ENCODE measurements at places on chromosomes 7 and 10. TPM values are rescaled to one million over a fixed set of nuclear protein-coding genes. Genes with fewer than 3 reads are reported as not detected.

- no peak overlapping the region for H3K27ac ChIP-seq
- peak overlapping the region; percentile 52 for H3K4me3 ChIP-seq
- no peaks in the 10 kb centered on the region for H3K36me3 ChIP-seq
These were observed 25.0 kb downstream of the C10orf105 start for GRCh38 chr10:71694567-71694968.

GRCh38 chr10:6299234-6299633, 96.5 kb downstream of the PFKFB3 start:
- peak overlapping the region; percentile 72 for H3K4me3 ChIP-seq
- H3K27me3 ChIP-seq = no peaks in the 10 kb centered on the region
- H3K36me3 ChIP-seq = peaks cover 34% of the 10 kb centered on the region
- peak overlapping the region; percentile 52 for H3K27ac ChIP-seq
- DNase-seq = peak; percentile 64

DNA sequence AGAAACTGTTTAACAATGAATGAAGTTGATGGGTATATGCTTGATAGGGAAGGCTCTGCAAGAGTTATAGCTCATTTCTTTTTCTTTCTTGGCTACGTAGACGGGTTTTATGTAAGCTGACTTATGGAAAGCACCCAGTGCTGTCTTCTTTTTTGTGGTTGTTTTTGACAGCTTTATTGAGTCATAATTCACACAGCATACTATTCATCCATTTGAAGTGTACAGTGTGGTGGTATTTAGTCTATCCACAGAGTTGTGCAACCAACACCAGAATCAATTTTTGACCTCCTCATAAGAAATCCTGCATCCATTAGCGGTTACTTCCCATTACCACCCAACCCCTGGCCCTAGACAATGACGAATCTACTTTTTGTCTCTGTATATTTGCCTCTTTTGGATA, 240.6 kb upstream of the KIAA1217 start:
- no peaks in the 10 kb centered on the region for H3K27me3 ChIP-seq
- H3K27ac ChIP-seq = no peak overlapping the region
- H3K4me3 ChIP-seq = no peak overlapping the region
- H3K4me1 ChIP-seq = no peaks in the 10 kb centered on the region
- H3K36me3 ChIP-seq = peaks cover 1% of the 10 kb centered on the region

ZNF800 gene
- total RNA-seq = 52.1 TPM

HPSE2 gene
- not detected for total RNA-seq

GRCh38 chr7:27215356-27215755, 15.5 kb upstream of the HOXA13 start:
- DNase-seq = no peak
- H3K4me3 ChIP-seq = no peak overlapping the region
- peaks cover 92% of the 10 kb centered on the region for H3K27me3 ChIP-seq
- H3K4me1 ChIP-seq = peaks cover 13% of the 10 kb centered on the region
- no peak overlapping the region for H3K27ac ChIP-seq
- H3K36me3 ChIP-seq = no peaks in the 10 kb centered on the region

NUPR2 gene
- total RNA-seq = not detected

Data from activated T-cell treated with anti-CD3 and anti-CD28 coated beads, Interleukin-2, amount 50 U/mL, for 72 hours (primary cell).